ENCODE measurements at places on chromosomes 4 and X.
A peak's percentile ranks its signal among the peaks of the same experiment; 100 is the strongest.

- DNase-seq, result no peak
These were observed 64.9 kb downstream of the N4BP2 start for GRCh38 chr4:40121515-40121914.

- DNase-seq, result no peak
These were observed 296.3 kb downstream of the GALNTL6 start for GRCh38 chr4:172109466-172109865.

GRCh38 chrX:112235547-112235946, 153.0 kb upstream of the TRPC5 start:
- DNase-seq, result no peak

- DNase-seq, result no peak
These were observed 806.8 kb downstream of the PCDH18 start for GRCh38 chr4:136725286-136726081.

DNA sequence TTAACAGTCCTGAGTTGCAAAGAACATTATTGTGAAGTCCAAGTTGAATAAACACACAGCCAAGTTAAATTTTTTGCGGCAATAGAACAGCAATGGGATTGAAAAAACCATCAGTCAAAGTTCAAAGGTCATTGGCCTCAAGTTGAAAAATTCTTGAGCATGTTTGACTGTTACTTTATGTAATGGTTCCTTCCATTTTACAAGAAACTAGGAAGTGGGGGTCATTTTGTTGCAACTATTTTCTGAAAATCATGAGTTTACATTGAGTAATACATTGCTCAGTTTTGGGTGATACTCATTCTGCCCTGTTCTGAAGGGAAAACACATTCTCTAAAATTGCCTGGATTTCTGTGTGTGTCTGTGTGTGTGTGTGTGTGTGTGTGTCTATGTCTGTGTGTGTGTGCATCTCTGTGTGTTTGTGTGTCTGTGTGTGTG, 5.2 kb upstream of the IRF2 start:
- no peak for DNase-seq

GRCh38 chrX:29044423-29045184, 457.4 kb downstream of the IL1RAPL1 start:
- DNase-seq, result no peak

DNA sequence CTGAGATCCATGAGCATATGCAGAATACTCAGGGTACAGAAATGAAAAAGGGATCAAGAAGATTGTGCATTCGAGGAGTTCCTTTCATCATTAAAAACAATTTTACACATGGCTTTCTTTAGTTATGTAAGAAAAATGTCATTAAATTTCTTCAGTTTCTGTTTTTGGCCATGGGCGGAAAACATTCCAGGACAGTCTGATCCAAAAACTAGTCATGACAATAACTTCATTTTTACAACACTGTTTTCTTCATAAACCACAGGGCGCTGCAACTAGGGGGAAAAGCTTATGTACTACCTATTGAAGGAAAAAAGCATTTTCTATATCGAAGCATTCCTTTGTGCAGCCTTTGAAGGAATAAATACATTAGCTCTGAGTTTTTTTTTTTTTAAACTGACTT, 28.2 kb downstream of the IL13RA1 start:
- DNase-seq, result no peak

GRCh38 chr4:15007201-15007600, 4.9 kb downstream of the CPEB2 start:
- DNase-seq, result no peak

DNA sequence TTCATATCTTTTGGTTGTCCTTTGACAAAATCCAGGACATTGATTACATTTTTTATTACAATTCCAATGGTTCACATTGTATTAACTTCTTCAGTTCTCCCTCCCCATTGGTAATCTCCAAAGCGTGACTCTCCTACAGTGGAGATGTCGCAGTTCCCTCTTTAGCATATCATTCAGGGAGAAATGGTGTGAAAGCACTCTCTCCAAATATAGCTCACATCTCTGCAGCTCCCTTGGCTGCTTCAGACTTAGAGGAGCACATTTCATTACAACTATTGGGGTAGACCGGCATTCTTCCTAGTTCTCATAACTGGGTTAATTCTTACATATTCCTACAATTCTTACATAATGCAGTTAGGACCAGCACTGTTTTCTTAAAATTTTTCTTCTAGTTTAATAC, 25.3 kb downstream of the RNF150 start:
- no peak for DNase-seq

DNA sequence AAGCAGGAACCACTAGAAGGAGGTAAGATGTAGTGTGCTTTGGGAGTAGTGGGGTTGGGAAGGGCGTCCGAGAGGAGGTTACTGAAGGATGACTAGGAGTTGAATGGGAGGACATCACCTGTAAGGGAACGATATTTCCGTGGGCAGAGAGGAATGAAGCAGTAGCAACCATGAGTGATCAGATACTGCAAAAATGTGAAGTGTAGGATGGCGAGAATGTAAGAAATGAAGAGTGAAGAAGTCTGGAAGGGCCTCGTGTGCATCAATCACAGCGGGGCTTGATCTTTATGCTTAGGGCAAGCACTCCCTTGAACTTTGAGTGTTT, 594 bp downstream of the MSMO1 start:
- DNase-seq, result no peak

DNA sequence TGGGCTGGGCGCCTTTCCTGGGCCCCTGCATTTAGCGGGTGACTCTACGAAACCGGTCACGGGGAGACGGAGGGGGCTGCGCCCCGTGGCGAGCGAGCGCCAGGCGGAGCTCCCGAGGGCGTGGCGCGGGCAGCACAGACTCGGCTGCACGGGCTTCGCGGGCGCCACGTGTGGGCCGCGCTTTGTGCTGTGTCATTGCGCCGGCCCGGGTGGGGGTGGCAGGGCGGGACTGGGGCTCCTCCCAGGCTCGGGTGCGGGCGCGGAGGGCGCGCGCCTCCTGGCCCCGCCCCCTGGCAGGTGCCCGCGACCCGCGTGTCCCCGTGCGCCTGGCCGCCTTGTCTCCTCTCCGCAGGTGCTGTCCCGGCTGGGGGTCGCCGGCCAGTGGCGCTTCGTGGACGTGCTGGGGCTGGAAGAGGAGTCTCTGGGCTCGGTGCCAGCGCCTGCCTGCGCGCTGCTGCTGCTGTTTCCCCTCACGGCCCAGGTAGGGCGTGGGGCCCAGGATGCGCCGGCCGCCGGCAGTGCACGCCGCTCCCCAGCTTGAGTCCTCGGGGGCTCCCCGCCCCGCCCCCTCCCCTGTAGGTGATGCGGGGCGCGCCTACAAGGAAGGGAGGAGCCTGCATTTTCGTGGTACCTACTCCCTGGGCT, 651 bp downstream of the UCHL1 start:
- peak; percentile 33 for DNase-seq

DNA sequence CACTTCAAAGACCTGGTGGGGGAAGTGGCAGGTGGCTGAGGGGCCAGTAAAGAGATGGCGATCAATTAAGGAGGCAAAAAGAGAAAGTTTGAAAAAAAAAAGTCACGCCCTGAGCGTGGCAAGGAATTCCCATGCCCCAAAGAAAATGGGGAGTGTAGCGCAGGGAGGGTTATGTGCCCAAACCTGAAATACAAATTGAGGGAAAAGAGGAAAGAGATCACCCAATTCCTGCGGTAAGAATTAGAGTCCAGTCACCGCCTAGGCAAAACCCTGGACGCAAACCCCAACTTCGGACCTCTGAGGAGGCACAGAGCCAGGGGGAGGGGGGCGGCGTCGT, 595 bp downstream of the ENOX2 start:
- DNase-seq, result no peak

- no peak for DNase-seq
These were observed 35.8 kb downstream of the PSAPL1 start for GRCh38 chr4:7398788-7399439.

- no peak for DNase-seq
These were observed 32.3 kb downstream of the MGARP start for GRCh38 chr4:139247700-139248238.

- no peak for DNase-seq
These were observed 4.3 kb upstream of the FRMPD3 start for GRCh38 chrX:107445146-107445545.

- DNase-seq, result no peak
These were observed 122.4 kb upstream of the NAP1L5 start for GRCh38 chr4:88819818-88820697.

DNA sequence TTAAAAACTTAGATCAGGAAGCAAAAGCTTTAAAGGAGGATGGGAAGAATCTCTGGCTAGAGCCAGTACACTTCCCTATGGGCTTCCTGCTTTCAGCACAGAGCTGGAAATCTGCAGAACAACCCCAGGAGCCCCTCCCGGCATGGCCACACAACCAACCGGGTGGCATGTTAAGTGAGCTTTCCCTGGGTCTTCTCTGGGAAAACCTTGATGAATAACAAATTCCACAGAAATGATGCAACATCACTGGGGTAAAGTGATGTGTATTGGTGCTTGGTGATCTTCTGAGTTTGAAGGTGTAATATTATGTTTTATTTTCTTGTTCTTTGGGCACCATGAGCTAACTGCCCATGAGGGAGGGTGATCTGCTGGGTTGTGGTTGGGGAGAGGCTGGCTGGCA, 22.1 kb downstream of the NHS start:
- DNase-seq, result no peak

GRCh38 chrX:40778861-40779575, 43.7 kb upstream of the MED14 start:
- no peak for DNase-seq

DNA sequence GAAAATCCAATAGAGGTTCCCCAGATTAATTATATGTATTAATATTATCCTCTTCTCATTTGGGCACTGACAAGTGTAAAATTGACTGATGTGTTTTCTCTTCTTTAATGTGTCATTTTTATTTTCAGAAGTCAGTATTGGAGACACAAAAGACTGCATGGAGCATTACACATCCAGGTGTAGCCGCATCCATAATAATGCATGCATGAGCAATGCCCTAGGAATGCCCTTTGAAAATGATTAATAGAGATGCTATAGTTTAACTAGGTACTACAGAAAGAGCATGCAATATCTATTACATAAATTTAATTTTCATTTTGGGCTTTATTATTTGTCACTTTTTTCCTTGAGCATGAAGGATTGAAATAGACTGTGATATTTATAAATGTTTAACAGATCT, 509.9 kb downstream of the SPOCK3 start:
- DNase-seq, result no peak
